Fibroblast of upper back skin (primary cell): ENCODE measurements at places on chromosomes 3 and 15.

DNA sequence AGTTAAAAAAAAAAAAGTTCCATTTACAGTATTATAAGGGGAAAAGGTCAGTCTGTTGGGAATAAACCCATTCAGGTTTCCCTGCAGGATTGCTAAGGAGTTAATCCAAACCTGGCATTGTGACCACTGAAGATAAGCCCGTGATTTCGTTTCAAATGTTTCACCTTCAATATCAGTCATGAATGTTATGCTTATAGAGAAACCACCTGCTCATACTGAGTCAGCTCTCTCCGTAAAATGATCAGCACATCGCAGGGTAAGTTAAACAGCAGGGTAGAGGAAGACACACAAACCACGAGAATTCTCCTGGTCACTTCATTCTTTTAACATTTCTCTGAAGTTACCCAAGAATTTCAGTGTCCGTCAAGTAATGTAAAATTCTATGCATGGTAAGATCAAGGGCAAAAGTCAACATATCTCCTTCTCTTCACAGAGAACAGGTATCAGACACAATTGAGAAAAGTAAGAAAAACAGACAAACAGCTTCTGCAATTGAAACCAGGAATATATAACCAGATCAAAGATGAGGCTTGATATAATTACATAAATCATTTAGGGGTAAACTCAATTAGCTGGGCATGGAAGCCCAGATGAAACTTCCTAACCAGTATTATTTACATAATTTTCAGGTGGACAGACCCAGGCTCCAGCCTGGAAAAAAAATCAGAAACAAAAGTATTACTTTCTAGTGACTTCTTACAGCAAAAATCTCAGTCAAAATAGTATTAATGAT is 67.6 kb upstream of the ARHGEF3 start:
- no peak for DNase-seq

- peak; percentile 82 for DNase-seq
These were observed 61.6 kb downstream of the SAMMSON start for GRCh38 chr3:70061096-70061495.

DNA sequence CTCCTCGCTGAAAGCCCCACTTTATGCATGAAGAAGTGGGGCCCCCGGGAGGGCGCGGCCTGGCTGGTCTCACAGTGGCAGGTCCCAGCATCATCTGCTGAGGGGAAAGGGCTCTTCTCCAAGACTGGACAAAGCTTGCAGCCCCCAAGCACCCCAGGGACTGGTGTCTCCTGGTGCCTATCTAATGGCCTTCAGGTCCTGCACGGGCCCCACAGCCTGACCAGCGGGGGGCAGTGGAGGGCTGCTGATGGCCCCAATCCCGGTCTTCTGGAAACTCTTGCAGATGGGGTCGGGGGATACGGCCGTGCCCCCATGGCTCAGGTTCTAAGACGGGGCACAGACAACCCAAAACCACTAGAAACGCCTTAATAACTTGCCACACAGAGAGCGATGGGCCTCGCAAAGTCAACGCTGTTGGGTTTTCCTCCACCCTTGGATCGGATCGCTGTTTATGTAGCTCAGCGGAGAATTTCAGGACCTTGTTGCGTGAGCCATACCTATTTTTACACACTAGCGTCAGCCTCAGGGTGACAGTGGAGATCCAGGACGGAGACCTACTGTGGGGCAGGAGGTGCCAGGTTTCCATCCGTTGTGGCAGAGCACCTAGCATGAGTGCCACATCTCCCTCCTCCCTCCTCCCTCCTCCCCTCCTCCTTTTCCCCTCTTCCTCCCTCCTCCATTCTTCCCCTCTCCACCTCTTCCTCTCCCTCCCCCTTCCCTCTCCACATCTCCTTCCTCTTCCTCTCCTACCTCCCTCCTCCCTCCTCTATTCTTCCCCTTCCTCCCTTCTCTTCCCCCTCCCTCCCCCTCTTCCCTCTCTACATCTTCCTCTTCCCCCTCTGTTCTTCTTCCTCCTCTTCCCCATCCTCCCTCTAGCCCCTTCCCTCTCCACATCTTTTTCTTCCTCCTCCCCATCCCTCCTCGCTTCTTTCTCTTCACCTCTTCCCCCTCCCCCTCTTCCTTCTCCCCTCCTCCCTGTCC is 79.3 kb upstream of the ALDH1L1 start:
- DNase-seq, result no peak

DNA sequence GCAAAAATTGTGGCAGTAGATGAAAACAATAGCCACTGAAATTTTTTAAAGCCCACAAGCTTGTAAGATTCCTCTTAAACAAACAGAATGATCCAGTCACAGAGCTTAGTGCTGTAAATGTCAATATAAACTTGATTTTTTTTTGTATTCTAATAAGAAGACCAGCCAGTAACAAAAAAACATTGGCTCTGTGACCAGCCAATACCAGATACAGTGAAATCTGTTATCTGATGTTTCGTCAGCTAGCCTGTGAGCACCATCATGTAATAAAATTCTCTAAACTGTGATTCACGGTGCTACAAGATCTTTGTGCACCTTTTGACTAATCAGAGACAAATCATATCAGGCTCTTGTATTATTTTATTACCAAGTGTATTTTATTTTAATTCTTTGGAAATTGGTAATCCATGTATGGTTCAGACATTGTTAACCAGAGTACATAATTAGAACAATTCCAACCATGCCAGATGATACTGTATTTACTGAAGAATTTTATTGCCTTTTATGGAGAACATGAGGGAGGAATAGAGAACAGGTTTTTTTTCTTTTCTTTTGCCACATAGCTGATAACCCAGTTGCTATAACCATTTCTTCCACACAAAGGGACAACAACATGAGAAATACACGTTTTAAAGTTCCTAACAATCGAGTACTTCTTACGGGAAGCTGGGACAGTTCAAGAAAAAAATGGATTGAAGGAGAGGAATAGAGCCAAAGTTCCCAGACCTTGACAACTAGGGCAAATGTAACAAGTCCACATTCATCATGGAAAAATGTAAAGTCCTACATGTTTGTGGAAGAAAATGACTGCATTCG is 71.9 kb downstream of the FILIP1L start:
- DNase-seq, result peak; percentile 94

- DNase-seq, result no peak
These were observed 134.3 kb downstream of the TIGIT start for GRCh38 chr3:114428044-114428595.

- peak; percentile 21 for DNase-seq
These were observed 58.0 kb downstream of the CHD2 start for GRCh38 chr15:92958105-92958504.

GRCh38 chr3:61111825-61112224 is 139.4 kb downstream of the FHIT start:
- no peak for DNase-seq
